ENCODE measurements at places on chromosomes 5 and 9.
A peak's percentile ranks its signal among the peaks of the same experiment; 100 is the strongest.

- no peak for DNase-seq
Observed at GRCh38 chr5:107808671-107809137, 138.0 kb upstream of the EFNA5 start.

DNA sequence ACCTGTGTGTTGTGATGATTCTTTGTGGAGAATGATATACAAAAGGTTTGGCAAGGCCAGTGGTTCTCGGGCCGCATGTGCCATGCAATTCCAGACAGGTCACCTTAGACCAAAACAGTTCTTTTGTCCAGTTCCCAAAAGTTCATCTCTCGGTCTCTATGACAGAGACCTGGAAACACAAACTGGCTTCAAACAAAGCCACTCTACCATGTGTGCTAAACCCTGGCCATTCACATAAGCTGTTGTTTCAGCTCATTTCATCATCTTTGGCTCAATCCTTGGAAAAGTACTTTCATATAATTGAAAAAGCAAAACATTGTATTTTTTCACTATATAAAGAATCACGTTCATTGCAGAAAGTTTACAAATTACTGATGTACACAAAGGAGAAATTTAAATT lies 210.5 kb upstream of the SEMA6A start:
- no peak for DNase-seq

- no peak for DNase-seq
Observed at GRCh38 chr5:93328833-93329232, 252.2 kb downstream of the NR2F1-AS1 start.

DNA sequence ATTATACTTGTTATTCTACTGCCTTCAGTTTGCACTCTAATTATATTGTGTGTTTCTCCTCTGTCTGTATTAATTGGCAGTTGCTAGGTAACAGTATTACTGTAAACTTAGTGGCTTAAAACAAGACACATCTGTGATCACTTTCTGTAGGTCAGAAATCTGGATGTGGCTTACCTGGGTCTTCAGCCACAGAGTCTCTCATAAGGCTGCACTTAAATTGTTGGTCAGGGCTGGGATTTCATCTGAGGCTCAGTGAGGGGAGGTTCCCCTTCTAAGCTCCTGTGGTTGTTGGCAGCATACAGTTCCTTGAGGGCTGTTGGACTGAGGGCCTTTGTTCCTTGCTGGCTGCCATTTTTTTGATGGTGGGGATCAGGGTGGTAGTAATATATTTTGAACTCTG lies 68.8 kb downstream of the SLC44A1 start:
- no peak for DNase-seq

- DNase-seq: no peak
Observed at GRCh38 chr5:136046246-136046645, 17.5 kb downstream of the TGFBI start.

GRCh38 chr5:9845185-9845584 lies 215.0 kb upstream of the TAS2R1 start:
- DNase-seq: no peak

GRCh38 chr5:136020001-136020382 lies 8.8 kb upstream of the TGFBI start:
- DNase-seq: no peak

- peak; percentile 43 for DNase-seq
Observed at GRCh38 chr5:34599471-34600117, 56.5 kb upstream of the RAI14 start.

- DNase-seq: no peak
Observed at GRCh38 chr5:146815411-146815810, 63.1 kb downstream of the PPP2R2B start.

DNA sequence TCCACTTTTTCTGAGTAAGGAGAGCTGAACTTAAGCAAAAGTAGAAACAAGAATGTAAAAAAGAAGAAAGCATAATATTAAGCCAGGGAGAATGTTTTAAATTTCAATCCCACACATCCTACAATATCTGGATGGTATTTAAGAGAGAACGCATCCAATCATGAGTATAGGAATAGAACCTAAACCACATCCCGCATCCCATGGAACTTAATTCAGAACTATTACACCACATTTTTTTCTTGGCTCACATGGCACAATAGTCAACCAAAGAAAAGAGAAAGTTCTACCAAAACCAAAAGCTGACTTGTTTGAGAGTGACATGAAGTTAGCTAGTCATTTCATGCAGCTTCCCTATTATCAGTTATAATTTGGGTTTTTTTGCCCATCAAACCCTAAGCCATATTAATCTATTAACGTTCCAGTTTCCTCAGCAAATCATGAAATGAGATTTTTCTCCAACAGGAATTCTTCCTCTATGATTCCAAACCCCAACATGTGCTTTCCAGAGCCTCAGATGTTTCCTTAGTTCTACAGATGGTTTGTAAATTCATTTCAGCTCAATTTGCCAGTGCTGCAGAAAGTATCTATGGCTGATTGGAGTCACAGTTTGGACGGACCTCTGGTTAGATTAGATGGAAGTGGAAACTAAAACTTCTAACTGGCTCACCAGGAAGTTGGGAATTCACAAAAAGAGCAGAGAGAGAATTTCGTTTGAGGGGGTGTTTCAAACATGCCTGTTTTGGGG lies 22.5 kb downstream of the ADAMTSL1 start:
- no peak for DNase-seq

GRCh38 chr9:126704157-126704891 lies 90.6 kb downstream of the LMX1B start:
- DNase-seq: peak; percentile 76

- DNase-seq: no peak
Observed at GRCh38 chr9:125508249-125508648, 198.8 kb downstream of the MAPKAP1 start.

GRCh38 chr5:6386271-6386670 lies 7.9 kb upstream of the MED10 start:
- no peak for DNase-seq

Measured in amniotic epithelial cell (primary cell).